Activated T-cell treated with anti-CD3 and anti-CD28 coated beads for 4 hours (primary cell): ENCODE measurements at places on chromosomes 7 and 10.

GRCh38 chr10:131272897-131273451, 38.5 kb downstream of the TCERG1L start:
- DNase-seq: no peak

DNA sequence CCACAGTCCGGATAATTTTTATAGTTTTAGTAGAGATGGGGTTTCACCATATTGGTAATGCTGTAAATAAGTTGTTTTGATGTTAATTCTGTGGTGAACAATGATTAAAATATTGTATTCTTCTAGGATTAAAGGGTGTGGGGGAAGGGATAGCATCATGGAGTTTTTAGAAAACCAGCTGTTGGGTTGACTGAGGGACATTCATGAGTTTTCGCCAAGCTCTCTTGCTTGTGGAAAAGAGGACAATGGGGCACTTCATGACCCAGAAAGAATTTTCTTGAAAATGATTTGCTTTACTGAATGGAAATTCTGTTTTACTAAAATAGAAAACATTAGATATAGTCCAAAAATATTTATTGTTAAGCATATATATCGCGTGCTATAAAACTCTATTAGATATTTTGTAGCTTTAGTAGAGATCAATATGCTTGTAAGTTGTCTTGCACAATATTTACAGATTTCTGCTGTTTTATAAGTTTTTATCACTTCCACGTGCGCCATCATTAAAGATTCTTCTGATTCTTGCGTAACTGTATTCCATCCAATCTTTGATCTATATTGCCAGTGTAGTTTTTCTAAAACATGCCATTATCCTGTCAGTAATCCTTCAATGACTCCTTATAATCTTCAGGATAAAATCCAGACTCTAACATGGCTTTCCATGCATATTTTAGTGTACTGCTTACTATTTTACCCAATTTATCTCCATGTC, 41.8 kb downstream of the LCOR start:
- DNase-seq: no peak

DNA sequence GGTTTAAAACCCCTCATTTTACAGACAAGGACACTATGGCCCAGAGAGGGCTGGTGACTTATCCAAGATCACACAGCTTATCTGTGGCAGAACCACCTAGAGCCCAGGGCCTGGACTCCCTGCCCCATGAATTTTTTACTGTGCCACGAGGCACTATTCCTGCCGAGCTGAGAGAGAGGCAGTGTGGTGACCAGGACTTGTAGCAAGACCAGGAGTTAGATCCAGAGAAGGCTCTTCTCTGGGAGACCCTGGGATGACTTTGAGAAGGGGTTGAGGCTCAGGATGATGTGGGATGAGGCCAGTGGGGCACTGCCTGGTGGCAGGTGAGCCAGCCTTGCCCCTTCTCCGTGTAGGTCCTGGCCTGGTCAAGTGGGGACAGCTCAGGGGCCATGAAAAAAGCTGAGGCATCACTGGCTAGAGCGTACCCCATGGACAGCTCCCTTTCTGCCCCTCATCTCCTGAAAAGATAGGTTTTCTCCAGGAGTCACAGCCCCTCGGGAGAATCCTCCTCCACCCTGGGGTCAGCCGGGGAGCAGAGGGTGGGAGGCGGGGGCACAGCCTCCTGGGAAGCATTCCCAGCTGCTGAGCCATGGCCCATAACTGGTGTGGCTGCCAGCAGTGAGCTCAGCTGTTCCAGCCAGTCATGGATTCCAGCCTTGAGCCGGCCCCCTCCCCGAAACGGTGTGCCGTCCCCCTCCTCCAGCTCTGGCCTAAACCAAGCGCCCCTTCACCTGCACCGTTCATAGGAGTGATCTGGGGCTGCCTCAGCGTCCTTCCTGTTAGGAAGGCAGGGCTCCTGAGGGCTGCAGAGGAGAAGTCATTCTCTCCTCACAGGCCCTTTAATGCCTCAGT, 5.8 kb downstream of the FLNC start:
- DNase-seq: no peak

- no peak for DNase-seq
Measured at GRCh38 chr7:2729031-2729892, 41.3 kb downstream of the AMZ1 start.

DNA sequence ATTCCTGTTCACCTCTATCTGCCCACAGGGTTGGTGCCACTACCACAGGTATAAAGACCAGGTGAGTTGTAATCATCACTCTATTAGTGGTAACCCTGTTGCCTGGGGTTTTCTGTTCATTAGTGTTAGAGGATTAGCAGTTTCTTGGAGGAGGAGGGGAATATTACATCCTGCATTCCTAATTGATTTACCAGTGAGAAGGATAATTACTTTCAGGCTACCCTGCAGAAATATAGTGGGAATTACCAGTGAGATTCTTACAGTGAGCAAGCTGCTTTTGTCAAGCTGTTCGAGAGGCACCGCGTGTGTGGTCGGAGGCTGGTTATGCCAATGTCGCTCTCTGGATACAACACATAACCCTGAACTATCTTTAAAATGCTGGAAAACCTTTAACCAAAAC, 280.7 kb downstream of the SORCS3 start:
- DNase-seq: no peak

- no peak for DNase-seq
Measured at GRCh38 chr7:151724250-151724915, 152.5 kb downstream of the PRKAG2 start.
